Hair follicle dermal papilla cell (primary cell): ENCODE measurements at places on chromosomes 16 and 17. TPM values are rescaled to one million over a fixed set of nuclear protein-coding genes. Genes with fewer than 3 reads are reported as not detected.

The KRT12 gene
- total RNA-seq: not detected in 2 replicates

The CFAP20 gene
- 25.6 and 36.1 TPM in 2 replicates for total RNA-seq

The HAS3 gene
- total RNA-seq: 0.49 and 2.4 TPM in 2 replicates

The EDC4 gene
- 53.2 and 64.1 TPM in 2 replicates for total RNA-seq

The CCL16 gene
- not detected in 2 replicates for total RNA-seq
